Naive B cell (primary cell): ENCODE measurements at places on chromosomes 7 and 10.

GRCh38 chr7:127678337-127678736 lies 26.3 kb downstream of the SND1 start:
- no peak for DNase-seq

GRCh38 chr7:117076426-117076943 lies 123.2 kb downstream of the ST7 start:
- no peak for DNase-seq

DNA sequence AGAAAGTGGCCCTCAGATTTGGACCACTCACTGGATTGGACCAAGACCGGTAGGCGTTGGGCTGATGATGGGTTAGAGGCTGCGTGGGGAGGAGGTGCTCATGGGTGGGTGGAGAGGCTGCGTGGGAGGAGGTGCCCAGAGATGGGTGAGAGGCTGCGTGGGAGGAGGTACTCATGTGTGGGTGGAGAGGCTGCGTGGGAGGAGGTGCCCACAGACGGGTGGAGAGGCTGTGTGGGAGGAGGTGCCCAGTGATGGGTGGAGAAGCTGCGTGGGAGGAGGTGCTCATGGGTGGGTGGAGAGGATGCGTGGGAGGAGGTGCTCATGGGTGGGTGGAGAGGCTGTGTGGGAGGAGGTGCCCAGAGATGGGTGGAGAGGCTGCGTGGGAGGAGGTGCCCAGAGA lies 346.3 kb downstream of the PAXIP1 start:
- DNase-seq, result no peak

- no peak for DNase-seq
Observed at GRCh38 chr7:66281678-66282590, 76.8 kb downstream of the TPST1 start.

GRCh38 chr7:27030393-27031050 lies 65.3 kb downstream of the HOXA1 start:
- no peak for DNase-seq

- no peak for DNase-seq
Observed at GRCh38 chr10:110747609-110748464, 103.7 kb downstream of the RBM20 start.

- no peak for DNase-seq
Observed at GRCh38 chr10:13990946-13991345, 339.8 kb downstream of the FRMD4A start.

- no peak for DNase-seq
Observed at GRCh38 chr7:139943401-139943800, 114.3 kb downstream of the TBXAS1 start.

DNA sequence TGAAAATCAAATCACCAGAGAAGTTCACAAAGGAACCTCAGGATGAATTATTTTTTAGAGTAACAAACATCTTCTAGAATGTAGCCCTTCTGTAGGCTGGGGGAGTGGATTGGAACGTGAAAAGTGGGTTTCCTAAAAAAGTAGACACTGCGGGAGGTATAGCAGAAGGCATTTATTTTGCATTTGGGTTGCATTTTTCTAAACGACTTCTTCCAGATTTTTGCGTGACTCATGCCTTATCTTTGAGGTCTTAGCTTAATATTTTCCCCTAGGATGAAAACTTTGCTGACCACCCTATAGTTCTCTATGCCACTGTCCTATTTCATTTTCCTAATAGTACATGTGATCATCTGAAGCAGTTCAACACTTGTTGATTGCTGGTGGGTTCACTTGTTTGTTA lies 112.7 kb upstream of the JCAD start:
- DNase-seq, result no peak

DNA sequence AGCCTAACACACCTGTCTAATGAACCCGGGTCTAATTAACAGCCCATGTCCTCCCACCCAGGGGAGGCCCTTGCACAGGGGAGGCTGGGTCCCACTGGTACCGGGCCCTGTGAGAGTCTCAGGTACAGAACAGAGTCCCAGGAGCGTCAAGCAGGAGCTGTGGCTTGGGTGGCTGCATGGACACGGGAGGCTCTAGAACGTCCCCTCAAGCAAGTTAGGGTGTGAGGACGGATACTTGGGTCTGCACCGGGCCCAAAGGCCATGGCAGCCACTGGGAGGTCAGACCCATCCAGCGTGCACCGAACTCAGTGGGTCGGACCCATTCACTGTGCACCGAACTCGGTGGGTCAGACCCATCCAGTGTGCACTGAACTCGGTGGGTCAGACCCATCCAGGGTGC lies 309.7 kb downstream of the DNAJB6 start:
- no peak for DNase-seq

DNA sequence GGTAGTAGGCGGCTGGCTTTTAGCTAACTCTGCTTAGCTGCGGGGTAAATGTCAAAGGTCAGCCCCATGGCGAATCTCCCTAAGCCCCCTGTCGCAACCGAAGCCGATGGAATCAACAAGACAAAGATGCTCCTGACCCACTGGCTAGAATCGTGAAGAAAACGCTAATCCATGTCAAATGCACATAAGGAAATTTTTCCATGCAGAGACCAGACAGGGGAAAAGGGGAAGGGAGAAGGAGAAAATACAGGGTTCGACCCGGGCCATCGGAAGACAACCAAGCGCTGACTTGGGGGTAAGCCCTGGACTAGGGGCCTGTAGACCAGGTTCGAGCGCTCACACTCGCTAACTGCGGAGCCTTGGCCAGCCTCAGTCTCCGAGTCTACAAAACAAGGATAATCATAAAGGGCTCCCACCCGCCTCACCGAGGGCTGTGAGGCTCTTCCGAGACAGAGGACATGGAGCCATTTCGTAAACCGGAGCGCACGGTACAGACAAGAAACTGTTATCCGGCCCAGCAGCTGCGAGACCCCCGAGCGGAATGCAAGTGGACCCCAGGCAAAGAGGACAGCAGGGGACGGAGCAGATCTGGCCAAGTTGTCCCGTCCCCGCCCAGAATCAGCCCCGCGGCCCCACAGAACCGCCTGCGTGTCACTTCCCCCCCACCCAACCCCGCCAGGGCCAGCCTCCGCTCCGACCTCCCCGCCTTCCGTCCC lies 507 bp downstream of the SAR1A start:
- no peak for DNase-seq

GRCh38 chr7:87144173-87144657 lies 8.0 kb upstream of the DMTF1 start:
- no peak for DNase-seq

GRCh38 chr7:111892588-111892987 lies 313.6 kb downstream of the DOCK4 start:
- DNase-seq, result no peak

GRCh38 chr7:36736899-36737211 lies 12.6 kb upstream of the AOAH start:
- peak; percentile 27 for DNase-seq

DNA sequence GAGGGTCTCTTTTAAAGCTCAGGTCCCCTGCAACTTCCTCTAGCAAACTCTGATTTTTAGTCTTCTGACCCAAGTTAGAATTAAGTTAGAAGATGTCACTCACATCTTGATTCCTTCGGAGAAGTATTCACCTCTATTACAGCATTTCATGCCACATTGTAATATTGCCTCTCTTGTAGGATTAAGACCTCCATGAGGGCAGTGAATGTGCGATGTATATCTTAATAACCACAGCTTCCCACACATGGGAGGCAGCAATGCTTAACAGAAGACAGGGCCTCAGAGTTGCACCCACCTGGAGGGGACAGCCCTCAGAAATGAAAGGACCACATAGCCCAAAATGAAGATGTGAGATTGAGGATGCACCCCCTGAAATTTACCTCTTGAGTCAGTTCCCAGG lies 270.3 kb downstream of the HTR7 start:
- DNase-seq, result no peak

DNA sequence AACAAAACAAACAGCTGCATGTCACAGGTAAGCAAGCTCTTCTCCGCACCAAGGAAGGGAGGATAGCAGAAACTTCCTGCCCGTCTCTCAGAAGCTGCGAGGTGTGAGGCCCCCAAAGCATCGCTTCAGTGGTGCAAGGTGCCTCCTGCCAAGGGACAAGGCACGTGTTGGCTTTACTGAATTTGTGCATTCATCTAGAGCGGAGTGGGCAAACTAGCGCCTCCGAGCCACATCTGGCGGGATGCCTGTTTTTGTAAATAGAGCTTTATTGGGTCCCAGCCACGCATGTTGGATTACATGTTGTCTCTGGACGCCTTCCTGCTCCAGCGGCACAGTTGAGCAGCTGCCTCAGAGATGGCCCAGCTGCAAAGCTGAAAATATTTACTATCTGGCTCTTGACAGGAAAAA lies 27.7 kb downstream of the PHYH start:
- DNase-seq, result no peak

GRCh38 chr7:111914291-111914690 lies 291.9 kb downstream of the DOCK4 start:
- DNase-seq, result no peak

DNA sequence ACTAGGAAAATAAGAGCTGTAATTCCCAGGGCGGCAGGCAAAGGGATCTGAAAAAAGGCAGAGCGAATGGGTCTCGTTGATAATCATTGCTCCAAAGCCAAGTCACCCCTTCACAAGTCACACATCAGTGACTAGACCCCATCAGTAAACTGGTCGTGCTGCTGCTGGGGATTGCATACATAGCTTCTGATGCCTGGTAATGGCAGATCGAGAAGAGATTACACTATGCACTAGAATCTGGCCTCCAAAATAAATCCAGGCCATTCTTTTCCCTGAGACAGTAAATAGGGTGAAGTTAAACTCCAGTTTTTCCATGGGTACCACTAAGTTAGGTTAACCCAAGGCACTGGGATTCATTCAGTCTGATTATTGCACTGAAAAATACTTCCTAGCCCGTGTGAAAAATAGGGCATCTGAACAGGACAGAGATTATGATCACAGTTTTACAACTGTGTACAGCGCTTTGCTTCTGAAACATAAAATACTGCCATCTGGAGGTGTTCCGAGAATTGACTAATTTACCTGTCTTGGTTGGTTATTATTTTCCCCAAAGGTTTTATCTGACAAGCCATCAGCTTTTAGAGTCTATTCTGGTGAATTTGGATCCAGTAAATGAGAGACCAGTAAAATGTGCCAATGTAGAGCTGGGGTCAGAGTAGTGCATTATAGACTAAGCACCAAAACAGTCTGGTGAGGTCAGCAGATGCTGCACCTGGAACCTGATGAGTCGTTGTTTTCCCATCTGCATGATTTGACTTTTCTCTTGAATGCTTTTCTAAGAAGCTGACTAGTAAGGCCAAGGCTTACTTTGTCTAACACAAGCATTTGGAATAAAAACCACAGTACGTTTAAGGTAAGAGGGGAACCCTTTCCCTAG lies 82.9 kb upstream of the AFAP1L2 start:
- DNase-seq, result no peak

DNA sequence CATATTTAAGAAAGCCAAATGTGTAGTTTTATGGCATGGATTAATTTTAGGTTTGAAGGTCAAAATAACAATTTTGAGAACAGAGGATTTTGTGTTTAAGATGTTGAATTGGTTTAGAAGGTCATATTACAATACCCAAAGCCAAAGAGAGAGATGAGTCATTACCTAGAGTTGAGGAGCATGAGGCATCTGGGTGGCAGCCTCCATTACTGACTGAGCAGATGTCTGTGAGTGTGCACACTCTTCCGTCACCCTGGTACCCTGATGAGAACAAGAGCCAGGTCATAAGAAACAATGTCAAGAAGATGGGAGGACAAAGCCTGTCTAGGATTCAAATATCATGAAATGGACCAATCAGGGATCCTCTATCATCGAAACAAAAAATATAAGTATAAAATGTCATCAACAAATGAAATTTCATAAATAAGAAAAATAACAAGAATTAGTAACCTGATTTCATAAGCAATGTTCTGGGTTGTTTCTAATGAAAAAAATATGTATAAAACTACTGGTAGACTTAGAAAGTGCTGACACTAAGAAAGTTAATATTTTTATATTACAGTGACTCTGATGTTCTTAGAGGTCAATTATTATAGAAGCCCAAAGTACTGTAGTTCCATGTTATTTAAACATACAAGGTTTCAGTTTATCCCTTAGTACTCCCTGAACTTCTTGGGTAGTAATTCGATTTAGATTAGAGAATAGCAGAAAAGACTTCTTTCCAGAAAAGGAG lies 20.0 kb downstream of the CUBN start:
- DNase-seq, result no peak

GRCh38 chr7:17586711-17587110 lies 288.3 kb downstream of the AHR start:
- DNase-seq, result no peak

GRCh38 chr7:90433221-90433620 lies 30.0 kb downstream of the CLDN12 start:
- DNase-seq, result no peak

- no peak for DNase-seq
Observed at GRCh38 chr7:43112941-43113621, 634 bp downstream of the HECW1 start.

GRCh38 chr10:85317827-85318226 lies 989.4 kb downstream of the CCSER2 start:
- no peak for DNase-seq

DNA sequence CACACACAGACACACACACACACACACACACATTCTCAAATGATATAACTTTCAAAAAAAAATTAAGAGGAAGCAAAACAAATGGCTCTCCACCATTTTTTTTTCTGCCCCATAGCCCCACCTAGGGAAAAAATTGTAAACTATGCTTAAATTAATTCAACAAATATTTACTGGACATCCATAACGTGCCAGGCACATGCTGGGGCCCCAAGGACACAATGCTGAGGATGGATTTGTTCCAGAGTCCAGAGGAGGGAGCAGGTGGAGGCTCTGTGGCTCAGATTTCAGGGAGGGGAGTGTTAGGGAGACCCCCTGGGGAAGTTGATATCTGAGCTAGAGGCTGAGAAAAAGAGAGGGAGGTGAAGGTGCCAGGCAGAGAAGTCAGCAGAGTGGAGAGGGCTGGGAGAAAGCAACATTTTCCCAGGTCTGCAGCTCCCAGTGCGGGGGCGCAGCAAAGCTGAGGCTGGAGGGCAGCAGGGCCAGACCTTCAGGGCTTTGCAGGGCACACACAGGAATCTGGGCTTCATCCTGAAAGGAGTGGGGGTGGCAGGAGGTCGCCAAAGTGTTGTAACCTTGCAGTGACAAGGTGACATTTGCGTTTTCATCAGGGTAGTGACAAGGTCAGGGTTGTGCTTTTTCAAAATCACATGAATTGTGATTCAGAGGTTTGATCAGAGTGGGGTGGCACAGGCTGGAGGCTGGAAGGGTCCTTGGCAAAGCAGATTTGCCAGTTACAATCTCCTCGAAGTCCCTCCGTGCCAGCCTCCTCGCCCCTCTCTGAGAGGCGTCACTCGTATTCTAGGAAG lies 261.6 kb downstream of the WDR11 start:
- no peak for DNase-seq
